Activated CD8-positive, alpha-beta T cell treated with anti-CD3 and anti-CD28 coated beads, Interleukin-2, amount 10 ng/mL, durations not matched to agents 7 days and 5 days (primary cell): ENCODE measurements at places on chromosomes 3 and 15. TPM values are rescaled to one million over a fixed set of nuclear protein-coding genes. Genes with fewer than 3 reads are reported as not detected.

DNA sequence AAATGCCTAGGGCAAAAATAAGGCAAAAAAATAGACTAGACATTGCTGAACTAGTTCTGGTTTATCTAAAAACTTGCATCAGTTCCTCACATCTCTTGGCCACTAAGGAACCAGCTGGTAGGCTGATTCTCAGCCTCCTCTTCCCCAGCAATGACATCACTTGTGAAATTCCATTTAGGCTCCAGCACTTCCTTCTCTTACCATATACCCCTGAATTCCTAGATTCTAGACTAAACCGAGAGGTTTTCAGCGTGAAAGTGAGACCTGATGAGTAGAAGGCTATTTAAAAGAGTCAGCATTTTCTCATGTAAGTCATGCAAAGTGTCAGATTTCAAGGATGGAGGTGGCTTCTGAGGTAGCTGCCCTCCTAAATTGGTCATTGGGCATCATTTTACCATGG, 247.1 kb upstream of the CDIN1 start:
- H3K4me3 ChIP-seq = no peak overlapping the region
- H3K27me3 ChIP-seq = no peaks in the 10 kb centered on the region

- H3K4me3 ChIP-seq = no peak overlapping the region
- H3K27me3 ChIP-seq = peaks cover 8% of the 10 kb centered on the region
- H3K36me3 ChIP-seq = peaks cover 2% of the 10 kb centered on the region
- no peaks in the 10 kb centered on the region for H3K4me1 ChIP-seq
- DNase-seq = no peak
- H3K27ac ChIP-seq = no peak overlapping the region
Measured at GRCh38 chr3:197365586-197365985, 67.2 kb upstream of the DLG1 start.

DNA sequence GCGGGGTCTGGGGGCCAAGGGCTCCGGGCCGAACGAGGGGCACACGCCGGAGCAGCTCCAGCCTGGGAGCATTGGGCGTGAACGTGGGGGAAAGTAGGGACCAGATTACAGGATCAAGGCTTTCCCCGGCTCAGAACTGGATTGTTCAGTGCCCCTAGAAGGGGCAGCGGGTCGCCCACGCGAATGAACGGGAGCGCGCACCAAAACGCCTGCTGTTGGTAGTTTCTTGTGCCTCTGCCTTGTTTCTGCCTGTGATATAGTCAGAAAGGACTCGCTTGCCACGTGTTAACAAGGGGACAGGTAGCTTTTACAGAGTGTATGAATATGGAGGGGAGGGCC, 1.1 kb downstream of the CASR start:
- no peaks in the 10 kb centered on the region for H3K36me3 ChIP-seq
- peaks cover 78% of the 10 kb centered on the region for H3K27me3 ChIP-seq
- peaks cover 4% of the 10 kb centered on the region for H3K4me1 ChIP-seq
- no peak overlapping the region for H3K4me3 ChIP-seq

GRCh38 chr3:117019082-117019713, 309.6 kb downstream of the TUSC7 start:
- H3K27me3 ChIP-seq = no peaks in the 10 kb centered on the region
- no peak overlapping the region for H3K4me3 ChIP-seq
- no peaks in the 10 kb centered on the region for H3K4me1 ChIP-seq
- DNase-seq = peak; percentile 46

GRCh38 chr3:58495101-58495500, 3.2 kb downstream of the KCTD6 start:
- H3K27me3 ChIP-seq = peaks cover 7% of the 10 kb centered on the region
- no peak for DNase-seq
- H3K4me1 ChIP-seq = peaks cover 17% of the 10 kb centered on the region

Gene RNF111
- 38.9 TPM for total RNA-seq

Gene ZNF774
- 0.60 TPM for total RNA-seq
